ENCODE measurements at places on chromosomes 5 and 9.

DNA sequence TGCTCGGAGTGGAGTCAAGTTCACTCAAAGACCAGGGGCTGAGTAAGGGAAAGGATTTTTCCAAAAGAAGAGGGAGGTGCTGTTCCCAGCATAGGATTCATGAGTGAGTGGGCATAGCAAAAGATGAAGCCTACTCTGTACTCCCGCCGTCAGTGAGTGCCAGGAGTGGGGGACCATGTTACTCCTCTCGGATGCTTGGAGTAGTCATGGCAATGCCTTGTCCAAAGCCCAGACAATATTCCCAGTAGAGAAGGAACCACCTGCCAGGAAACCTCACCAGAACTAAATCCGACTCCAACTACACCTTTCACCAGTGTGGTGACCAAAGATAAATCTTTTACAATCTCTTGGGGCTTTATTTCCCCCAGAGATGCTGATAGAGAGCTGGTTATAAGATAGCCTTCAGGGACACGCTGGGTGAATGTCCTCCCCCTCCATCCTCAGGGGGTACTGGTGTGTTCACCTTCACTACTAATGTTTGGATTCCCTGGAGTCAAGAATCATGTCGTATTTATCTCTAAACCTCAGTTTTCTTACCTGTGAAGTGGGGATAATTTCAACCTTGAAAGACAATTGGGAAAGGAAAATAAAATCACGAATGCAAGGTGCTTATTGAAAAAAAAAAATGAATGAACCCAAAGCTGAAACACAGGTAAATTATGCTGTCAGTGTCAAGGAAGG is 165.2 kb downstream of the NSG2 start:
- no peak for DNase-seq

DNA sequence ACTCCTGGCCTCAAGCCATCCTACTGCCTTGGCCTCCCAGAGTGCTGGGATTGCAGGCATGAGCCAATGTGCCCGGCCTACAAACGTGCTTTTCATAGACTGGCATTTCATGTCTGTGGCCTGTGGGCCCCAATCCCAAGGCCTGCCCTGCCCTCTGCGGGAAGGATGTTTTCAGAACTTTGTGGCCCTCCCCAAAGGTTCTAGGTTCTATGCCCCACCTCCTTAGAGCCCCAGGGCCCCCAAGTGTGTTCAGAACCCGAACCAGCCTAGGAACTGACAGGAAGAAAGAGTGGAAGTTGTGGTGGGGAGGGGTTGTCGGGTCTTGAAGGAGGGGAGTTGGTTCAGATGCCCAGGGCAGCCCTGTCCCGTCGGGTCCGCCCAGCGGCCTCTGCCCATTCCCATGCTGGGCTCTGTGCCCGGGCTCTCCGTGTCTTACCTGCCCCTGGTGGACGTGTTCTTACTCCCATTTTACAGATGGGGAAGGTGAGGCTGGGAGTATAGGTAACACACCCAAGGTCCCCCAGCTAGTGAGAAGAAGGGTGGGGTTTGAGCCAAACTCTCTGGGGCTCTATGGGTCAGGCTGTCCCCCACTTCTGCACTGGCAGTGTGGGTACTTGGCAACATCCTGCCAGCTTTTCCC is 175.8 kb upstream of the IER5L start:
- no peak for DNase-seq

GRCh38 chr9:90131568-90131967 is 511.1 kb downstream of the DIRAS2 start:
- DNase-seq: no peak

- no peak for DNase-seq
Observed at GRCh38 chr5:131511934-131512333, 123.1 kb downstream of the RAPGEF6 start.

GRCh38 chr5:9495121-9495520 is 50.8 kb downstream of the SEMA5A start:
- no peak for DNase-seq

GRCh38 chr9:20041697-20042081 is 252.9 kb upstream of the SLC24A2 start:
- DNase-seq: no peak

GRCh38 chr9:94167376-94167890 is 83.2 kb downstream of the PTPDC1 start:
- DNase-seq: no peak

GRCh38 chr9:80163889-80164288 is 592.1 kb downstream of the TLE4 start:
- no peak for DNase-seq

DNA sequence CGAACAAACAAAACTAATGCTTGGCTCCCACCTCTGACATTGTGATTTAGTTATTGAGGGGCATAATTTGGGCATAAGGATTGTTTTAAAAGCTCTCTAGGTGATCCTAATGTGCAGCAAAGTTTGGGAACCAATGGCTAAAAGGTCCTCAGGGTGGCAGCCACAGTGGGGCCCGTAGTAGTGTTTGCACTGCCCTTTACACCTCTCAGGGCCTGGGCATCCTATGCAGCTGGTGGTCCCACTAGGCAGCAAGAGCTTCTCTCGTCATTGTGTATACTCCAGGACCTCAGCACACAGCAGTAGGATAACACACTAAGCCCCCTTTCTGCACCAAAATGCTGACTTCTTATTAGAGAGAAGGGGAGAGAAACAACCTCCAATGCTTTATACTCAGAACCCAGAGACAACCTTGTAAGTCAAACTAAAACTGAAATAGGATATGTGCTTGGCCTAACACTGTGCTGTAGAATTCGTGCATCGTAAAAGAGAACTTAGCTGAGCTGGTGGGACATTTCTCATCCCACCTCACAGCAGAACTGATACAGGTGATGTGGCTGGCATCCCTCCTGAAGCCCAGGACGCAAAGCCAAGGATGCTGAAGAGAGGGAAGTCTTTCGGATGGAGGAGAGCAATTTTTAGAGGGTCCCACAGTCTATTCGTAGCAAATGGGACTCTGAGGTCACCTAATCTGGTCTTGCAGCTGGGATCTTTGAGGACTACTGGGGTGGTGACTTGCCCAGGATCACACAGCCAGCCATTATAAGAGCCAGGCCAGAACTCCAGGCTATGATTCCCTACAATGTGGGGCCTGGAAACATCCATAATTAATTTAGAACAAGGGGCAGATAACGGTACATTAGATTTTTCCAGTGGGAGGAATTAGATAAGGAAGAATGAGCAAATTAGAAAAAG is 1.2 kb downstream of the GLRX start:
- DNase-seq: no peak

DNA sequence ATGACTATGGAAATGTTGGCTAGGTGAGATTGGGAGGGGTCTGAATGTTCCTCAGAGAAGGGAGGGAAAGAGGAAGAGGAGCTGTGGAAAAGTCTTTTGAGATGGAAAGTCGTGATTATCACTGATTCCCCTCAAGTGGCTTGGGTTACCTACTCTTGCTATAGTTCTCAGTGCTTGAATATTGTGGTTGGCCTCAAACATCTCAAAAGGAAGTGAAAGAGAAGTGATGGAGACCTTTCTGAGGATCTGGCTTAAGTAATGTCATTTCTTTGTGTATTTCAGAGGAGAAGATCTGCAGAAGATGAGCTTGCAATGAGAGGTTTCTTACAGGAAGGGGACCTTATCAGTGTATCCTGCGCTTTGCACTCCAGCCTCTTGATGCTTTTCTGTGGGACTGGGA is 5.5 kb downstream of the EXOSC2 start:
- DNase-seq: no peak

GRCh38 chr5:129773376-129773775 is 25.5 kb downstream of the MINAR2 start:
- DNase-seq: no peak

DNA sequence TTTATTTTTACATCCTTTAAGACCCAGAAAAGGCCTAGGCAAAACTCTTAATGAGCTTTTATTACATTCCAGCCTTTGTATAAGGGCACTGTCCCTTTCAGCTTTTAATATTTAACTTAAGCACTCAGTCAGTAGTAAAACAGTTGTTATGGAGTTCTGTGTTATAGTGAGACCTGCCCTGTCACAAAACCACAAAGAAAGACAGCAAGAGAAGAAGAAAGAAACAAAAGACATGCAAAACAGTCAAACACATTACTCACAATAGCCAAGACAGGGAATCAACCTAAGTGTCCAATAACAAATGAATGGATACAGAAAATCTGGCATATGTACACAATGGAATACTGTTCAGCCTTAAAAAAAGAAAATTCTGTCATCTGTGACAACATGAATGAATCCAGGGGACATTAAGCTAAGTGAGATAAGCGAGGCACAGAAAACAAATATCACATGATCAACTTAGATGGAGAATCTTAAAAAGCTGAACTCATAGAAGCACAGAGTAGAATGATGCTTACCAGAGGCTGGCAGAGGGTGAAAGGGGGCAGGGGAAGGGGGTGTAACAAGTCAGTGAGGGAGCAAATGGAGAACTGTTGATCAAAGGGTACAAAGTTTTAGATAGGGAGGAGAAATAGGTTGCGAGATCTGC is 63.8 kb upstream of the CCNG1 start:
- DNase-seq: no peak

DNA sequence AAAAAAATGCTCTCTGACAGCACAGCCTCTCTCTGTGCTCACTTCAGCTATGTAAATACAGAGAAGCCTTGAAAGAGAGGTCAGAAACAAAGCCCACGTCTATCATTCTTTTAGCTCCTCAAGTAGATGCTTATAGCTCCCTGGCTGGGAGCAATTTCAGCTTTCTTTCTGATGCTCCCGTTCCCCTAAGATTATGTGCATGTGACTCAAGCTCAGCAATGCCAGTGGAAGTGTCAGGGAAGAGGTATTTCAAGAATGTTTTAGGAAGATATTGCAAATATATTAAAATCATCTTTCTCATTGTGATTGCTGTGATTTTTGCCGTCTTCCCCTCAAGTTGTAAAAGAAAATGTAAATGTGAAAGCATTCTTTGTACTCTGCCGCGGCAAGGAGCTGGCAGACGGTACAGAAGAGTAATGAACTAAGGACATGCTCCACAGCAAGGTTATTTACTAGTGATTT is 1353.7 kb upstream of the ACO1 start:
- DNase-seq: no peak

- no peak for DNase-seq
Observed at GRCh38 chr5:172200476-172200875, 6.5 kb downstream of the EFCAB9 start.

DNA sequence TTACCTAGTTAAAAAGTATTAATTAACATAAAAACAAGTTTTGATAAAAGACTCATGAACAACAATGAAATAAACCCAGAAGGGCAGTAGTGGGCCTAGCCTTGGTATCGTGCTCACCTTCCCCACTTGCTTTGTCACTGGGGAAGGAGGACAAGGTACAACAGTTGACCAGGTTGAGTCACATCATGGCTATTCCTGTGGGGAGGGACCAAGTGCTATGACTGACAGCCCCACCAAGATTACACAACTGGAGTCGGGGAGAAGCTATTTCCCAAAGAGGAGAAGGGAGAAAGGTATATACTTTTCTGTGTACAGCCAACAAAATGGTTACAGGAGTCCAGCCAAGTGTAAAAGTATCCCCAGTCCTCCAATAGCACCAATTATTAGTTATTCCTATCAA is 251.3 kb upstream of the RFX3 start:
- DNase-seq: no peak

DNA sequence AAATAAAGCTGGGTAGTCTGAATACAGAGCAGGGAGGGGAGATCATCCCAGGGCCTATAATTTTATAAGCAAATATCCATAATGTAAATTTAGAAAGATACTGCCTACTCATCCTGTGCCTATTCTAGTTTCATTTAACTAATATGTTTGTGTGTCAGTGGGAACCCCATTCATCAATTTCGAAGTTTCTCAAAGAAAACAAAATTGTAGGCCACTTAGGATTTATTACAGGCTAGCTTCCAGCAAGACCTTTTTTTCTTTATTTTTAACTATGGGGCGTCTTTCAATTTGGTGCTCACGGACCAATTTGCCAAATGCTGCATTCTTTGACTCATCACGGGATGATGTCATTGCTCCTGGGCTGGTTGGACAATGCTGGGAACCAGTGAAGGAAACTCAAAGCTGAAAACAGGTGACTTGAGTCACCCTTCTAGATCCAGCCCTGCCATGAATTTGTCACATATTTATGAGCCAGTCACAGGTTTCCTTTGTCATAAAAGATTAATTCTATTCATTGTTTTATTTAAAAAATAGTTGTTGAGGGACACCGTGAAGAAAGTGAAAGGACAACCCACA is 13.4 kb downstream of the PCSK5 start:
- DNase-seq: no peak

GRCh38 chr5:1008451-1009358 is at the start of gene NKD2:
NKD2 (plus strand) TSS chr5:1008802; CDS start chr5:1009058, 256 bp downstream.
- no peak for DNase-seq

DNA sequence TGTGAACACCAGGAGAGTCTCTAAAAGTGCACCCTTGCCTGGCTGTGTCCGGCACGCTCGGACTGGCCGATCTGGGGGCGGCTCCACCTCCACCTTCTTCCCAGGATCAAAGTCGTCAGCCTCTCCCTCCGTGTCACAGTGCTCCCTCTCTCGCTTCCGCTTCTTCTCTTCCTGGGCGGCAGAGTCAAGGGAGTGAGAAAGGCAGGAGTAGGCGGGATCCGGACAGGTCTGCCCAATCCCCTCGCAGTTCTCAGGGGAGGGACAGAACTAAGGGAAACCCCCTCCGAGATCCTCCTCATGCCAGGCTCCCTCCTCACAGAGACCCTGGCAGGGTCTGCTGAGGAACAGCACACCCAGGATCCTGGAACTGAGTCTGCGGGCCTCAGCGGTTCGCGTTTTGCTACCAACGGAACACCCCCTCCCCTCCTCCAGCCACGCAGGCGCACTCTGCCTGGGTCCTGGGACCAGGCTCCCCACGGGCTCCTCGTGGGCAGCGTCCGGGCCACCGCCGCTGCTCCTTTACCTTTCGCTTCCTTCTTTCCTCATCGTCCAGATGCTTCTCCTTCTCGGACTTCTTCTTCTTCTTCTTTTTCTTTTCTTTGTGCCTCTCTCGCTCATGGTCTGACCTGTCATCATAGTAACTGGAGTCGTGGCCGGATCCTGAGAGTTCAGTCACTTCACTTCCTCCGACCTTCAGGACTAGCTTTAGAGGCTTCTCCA is 1.3 kb downstream of the BRD9 start:
- DNase-seq: no peak

DNA sequence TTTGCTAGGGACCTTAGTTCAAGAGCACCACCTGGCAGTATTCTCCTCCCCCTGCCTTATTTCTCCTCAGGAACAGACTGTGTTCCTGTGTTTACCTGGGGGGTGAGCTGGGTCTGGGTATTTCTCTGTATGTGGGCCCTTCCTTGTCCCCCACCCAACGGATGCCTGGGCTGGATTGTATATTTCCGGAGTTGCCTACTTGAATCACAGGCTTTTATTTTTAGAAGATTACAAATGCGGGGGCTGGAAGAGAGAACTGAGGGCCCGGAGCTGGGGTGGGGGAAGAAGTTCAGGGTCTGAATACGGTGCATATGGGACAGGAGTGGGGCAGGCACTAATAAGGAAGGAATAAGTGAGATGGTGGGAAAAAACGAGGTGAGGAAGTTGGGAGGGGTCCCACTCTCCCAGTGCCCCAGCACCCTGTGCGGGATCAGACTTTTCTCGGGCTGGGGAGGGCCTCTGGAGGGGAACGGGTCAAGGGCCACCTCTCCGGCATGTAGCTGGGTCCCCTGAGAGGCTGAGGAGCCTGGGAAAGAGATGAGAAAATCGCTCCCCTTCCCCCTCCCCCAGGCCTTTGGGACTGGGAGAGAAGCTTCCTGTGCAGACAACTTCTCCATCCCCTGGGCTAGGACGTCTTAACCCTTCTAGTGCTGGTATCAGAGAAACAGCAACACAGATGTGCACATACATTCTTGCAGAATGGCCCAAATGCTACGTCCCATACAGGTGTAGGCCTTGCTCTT is 42.1 kb downstream of the PCDH1 start:
- DNase-seq: no peak

GRCh38 chr5:132499440-132500243 is 9.1 kb upstream of the IRF1 start:
- no peak for DNase-seq
